Activated CD4-positive, alpha-beta T cell treated with anti-CD3 and anti-CD28 coated beads for 24 hours (primary cell): ENCODE measurements at places on chromosomes 11 and 22.

GRCh38 chr11:9853929-9854552, 190.2 kb downstream of the SWAP70 start:
- no peak for DNase-seq

GRCh38 chr11:121270001-121270678, 22.4 kb upstream of the SC5D start:
- DNase-seq, result no peak

- no peak for DNase-seq
These were observed 10.3 kb downstream of the LTO1 start for GRCh38 chr11:69664901-69665300.

DNA sequence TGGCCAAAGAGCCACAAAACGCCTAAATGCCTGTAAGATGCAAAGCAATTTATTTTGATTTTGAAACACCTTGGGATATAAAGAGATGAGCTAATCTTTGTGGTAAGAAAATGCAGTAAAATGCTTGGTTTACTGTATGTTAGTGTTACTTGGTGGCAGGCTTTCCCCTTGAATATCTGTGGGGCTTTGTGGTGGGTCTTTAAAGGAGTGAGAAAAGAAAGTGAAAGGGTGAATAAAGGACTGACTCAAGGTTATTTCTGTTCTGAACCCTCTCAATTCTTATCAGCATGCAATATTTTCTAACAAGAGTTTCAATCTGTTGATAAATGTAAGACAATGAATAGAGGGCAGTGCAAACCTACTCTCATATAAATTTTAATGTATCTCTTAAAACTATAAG, 1555.9 kb upstream of the RAG2 start:
- DNase-seq, result no peak

DNA sequence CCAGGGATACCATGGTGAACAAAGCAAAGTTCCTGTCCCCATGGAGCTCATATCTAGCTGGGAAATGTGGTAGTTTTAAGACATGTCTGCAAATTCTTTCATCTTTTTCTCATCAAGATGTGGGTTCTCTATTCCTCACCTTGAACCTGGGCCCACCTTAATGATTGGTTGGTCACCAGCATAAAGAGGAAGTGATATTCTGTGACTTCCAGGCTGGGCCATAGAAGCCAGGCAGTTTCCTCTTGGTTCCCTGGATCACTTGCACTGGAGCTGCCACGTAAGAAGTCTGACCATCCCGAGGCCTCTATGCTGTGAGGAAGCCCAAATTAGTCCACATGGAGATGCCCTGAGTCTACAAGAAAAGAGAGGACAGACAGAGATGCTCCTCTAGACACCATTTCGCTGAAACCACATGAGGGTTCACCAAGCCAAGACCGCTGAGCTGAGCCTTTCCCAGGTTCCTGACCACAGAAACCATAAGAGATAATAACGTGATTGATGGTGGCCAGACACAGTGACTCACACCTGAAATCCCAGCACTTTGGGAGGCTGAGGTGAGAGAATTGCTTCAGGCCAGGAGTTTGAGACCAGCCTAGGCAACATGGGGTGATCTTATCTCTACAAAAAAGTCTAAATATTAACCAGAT, 119.5 kb upstream of the ISX start:
- DNase-seq, result no peak

DNA sequence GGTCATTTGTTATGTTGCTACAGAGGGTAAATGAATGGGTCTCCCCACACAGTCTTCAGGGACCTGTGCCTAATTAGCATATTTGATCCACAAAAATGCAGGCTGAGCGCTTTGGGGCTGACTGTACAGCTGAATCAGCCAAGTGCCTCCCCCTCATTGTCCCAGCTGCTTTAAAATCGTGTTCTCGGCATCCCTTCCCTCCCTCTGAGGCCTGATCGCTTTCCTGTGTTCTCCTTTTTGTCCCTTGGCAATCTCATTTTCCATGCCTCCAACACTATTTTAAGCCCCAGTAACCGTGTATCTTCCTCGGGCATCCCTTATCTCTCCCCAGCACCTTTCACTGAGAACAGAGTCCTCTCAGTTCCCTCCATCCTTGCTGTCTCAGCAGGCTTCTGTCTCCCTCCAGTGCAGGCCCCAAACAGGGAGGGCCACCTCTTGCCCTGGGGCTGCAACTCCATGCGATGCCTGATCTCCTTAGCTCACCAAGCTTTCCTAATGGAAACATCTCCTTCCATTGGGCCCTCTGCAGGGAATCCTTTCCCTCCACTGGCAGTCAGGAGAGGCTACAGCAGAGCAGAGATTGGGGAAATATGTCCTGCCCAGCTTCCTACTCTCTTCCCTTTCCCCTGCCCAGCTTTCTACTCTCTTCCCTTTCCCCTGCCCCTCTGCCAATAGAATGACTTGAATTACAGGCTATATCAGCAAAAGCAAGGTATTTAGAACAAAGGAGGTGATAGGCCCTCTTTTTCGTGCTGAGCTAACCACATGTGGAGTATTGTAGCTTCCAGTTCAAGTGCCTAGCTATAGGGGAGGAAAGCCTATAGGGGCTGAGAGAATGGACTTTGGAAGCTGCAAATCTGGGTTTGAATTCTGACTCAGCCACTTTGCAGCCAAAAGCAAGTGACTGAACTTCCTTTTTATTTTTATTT, 13.8 kb downstream of the UQCR10 start:
- DNase-seq, result no peak

DNA sequence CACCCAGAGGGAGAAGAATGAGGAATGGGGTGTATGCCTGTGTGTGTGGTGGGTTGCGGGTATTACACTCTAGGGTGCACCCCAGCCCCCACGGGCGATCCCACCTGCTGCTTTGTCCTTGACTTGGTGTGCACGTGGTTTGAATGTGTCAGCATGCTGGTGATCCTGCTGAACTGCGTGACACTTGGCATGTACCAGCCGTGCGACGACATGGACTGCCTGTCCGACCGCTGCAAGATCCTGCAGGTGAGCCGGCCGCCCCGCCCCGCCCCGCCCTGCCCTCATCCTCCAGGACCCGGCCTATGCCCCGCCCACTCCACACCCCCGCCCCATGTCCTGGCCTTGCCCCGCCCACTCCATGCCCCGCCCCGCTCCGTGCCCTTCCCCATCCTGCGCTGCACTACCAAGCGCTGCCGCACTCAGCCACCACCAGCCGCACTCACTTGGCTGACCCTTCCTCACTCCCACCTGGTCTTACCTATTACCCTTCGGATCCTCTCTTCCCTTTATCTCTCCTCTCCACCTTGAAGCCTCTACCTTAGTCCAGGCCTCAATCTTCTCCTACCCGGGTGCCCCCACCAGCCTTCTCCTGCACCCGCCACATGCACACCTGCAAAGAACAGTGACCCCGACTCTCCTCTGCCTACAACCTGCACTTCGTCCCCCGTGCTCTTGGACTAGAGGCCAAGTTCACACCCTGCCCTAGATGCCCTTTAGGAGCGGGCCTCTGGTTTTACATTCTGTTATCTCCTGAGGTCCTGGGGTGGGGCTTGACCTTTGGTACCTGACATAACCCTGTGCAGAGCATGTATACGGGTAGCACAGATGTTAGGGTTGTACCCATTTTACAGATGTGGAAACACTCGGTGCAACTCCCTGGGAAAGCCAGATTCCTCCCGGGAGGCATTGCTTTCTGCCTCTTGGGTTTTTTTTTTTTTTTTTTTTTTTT, 27.7 kb downstream of the CACNA1I start:
- peak; percentile 67 for DNase-seq

DNA sequence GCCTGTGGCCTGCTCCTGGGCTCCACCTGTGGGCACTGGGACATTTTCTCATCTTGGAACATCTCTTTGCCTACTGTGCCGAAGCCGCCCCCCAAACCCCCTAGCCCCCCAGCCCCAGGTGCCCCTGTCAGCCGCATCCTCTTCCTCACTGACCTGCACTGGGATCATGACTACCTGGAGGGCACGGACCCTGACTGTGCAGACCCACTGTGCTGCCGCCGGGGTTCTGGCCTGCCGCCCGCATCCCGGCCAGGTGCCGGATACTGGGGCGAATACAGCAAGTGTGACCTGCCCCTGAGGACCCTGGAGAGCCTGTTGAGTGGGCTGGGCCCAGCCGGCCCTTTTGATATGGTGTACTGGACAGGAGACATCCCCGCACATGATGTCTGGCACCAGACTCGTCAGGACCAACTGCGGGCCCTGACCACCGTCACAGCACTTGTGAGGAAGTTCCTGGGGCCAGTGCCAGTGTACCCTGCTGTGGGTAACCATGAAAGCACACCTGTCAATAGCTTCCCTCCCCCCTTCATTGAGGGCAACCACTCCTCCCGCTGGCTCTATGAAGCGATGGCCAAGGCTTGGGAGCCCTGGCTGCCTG, 1.4 kb downstream of the SMPD1 start:
- DNase-seq, result no peak

- DNase-seq, result no peak
These were observed 45.4 kb downstream of the METTL15 start for GRCh38 chr11:28153586-28153985.

- no peak for DNase-seq
These were observed 23.0 kb downstream of the PIWIL3 start for GRCh38 chr22:24751518-24751917.

- no peak for DNase-seq
These were observed 620 bp upstream of the ATG2A start for GRCh38 chr11:64917663-64917995.

DNA sequence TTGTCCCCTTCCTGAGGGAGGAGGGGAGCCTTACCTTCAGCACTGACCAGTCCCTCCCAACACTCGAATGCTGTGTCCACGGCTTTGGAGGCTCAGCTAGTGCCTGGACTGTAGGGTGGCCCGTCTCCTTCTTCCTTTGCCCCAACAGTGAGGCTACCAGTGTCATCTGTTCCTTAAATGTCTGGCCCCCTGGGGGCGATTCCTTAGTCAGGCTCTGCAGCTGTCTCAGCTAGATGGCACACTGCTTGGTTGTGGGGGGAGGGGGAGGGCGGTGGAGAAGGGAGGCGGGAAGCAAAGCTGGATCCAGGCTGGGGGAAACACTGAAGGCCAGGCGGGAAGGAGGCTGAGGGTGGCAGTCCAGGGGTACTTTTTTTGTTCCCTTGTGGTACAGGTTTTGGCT, at the start of gene IGSF22:
Gene IGSF22, minus strand, starts transcription at position 149 of the 400 bp plus-strand sequence. CDS start 1,952 bp downstream, outside the sequence.
- no peak for DNase-seq

GRCh38 chr11:70111269-70112016, 33.3 kb downstream of the ANO1 start:
- no peak for DNase-seq

DNA sequence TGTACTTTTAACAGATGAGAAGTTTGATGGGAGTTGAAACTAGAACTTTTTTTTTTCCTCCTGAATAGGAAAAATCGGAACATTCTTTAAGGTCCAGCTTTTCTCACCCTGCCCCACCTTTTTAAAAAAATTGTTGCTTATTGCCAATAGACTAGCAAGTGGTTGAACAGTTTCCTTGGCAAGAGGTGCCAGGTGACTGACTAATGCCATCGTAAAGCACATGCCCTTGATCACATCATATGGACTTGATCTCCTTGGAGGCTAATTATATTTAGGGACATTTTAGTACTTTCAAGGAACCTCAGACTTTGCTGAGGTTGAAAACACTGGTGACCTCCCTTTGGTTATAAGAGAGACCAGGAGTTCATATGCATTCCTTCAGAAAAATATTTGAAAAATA, 57.6 kb downstream of the MTMR3 start:
- no peak for DNase-seq

- DNase-seq, result no peak
These were observed 10.4 kb downstream of the SREBF2 start for GRCh38 chr22:41842996-41843970.

DNA sequence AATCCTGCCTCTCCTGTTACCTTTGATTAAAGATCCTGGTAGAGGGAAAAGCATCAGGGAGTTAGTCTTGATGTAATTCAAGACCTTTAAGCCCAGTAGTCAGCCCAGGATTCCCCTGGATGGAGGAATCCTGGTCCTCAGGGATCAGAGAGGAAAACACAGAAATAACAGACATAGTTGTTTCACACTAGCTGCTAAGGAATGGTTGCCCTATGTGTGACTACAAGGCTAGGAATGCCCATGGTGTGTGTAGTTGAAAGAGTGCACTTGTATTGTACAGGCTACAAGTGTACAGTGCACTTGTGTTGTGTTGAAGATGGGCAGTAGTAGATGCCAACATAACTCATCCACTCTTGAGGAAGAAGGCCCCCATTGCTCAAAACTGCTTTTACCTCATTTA, 226.8 kb downstream of the AASDHPPT start:
- DNase-seq, result no peak

DNA sequence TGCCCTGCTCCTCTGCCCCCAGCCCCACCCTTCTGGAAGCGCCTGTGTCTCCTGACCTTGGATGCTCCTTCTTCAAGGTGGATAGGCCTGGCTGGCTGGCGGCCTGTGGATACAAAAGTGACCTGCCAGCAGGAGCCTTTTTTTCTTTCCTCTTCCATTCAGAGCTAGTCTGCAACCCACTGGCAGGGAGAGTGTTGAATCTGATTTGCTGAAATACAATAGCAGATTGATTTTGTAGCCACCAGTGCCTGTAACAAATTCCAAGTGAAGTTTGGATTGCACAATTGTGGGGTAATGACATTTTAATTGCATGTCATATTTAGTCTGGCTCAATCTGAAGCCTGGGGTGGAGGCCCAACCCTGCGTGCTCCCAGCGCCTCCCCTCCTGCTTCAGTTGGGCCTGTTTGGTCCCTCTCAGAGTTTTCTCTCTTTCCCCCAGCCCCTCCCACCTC, 97.2 kb downstream of the GRIK4 start:
- no peak for DNase-seq

- DNase-seq, result no peak
These were observed 8.2 kb downstream of the NAP1L4 start for GRCh38 chr11:2983908-2984307.

DNA sequence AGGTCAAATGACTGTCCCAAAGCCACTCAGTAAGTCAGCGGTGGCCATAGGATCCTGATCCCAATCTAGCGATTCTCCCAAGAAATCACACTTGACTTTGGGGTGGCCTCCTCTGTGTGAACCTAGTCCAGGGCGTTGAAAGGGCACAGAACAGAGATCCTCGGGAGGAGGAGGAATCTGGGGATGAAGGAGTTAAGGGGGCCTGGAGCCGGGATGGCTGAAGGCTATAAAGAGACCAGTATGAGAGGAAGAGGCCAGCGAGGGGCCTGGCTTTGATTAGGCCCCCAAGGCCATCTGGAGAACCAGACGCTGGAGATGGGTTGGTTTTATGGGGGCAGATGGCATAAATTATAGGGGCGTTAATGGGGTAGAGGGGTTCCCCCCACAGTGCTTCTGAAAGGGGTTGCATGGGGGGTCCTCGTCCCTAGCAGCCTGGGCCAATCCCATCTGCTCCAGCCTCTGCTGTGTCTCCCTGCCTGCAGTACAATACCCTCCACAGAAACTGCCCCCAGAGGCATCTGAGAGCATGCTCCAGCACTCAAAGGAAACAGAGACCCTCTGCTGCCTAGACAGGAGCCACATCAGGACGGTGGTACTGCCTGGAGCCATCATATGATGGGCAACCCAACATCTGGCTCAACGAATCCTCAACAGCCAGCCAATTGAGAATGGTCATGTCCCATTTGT, 35.2 kb upstream of the TRIM29 start:
- no peak for DNase-seq
